Jurkat, Clone E6-1 (cell line): ENCODE measurements at places on chromosomes 6 and 20.

DNA sequence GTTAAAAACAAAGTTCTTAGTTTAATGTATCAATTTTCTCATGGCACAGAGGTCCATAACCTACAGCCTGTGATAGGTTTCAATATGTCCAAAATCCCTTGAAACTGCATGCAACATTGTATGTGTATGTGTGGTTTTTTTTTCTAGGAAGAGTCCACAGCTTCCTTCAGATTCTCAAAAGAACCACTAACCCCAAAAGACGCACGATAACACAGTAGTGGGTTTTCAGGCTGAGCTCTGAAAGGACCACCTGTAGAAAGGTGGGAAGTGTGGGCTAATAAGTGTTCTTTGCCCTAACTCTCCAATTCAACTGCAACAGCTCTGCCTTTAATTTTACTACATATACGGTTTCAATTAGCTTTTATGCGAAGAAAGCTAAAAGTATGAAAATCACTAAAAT, 11.5 kb upstream of the KATNA1 start:
- DNase-seq, result no peak

- no peak for DNase-seq
Measured at GRCh38 chr6:34487536-34487935, 21.7 kb downstream of the PACSIN1 start.

DNA sequence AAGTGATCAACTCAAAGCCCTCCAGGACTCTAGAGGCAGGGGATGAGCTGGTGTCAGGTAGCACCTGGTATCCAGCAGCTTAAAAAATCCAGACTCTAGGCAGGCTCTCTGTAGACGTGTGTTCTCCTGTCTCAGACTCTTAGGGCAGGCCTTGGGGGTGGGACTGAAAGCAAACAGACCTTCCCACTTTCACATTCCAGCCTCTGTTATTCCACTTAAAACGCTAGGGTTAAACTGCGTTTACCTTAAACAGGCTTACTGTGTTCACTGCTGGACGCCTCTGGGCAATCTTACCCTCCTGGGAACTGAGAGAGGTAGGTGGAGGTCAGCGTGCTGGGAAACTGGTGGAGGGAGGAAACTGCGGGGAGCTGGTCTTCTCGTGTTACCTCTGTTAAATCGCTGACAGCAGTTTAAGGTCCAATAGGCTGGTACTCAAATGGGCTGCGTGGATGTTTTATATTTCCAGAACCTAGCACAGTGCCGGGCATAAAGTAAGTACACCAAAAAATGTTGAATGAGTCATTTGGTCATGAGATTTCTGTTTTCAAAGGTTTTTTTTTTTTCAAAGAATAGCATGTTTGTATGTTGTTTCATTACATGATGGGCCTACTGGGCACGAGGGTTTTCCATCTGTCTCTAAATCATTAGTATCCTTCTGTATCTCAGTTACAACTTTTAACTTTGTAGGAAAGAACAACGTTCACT, at the start of gene GCNT2:
Gene GCNT2 (plus strand): TSS at position 248 of the 705 bp plus-strand sequence. CDS start 7,561 bp downstream, outside the sequence.
- no peak for DNase-seq

DNA sequence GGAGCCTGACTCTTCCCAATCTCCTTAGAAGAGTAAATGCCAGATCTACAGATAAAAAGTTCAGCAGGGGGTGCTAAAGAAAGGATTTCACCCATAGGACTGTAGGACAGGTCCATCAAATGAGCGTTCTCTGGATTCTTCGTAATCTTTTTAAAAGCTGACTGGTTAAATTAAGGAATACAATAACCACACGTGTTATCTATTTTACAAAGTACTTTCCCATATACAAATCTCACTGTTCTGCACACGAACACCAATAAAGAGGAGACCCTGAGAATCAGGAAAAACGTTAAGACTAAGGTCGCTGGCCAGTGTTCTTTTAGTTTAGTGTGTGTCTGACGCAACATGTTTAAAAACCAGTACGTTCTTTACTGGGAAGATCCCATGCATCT, 542 bp downstream of the TUBE1 start:
- DNase-seq, result peak; percentile 16

DNA sequence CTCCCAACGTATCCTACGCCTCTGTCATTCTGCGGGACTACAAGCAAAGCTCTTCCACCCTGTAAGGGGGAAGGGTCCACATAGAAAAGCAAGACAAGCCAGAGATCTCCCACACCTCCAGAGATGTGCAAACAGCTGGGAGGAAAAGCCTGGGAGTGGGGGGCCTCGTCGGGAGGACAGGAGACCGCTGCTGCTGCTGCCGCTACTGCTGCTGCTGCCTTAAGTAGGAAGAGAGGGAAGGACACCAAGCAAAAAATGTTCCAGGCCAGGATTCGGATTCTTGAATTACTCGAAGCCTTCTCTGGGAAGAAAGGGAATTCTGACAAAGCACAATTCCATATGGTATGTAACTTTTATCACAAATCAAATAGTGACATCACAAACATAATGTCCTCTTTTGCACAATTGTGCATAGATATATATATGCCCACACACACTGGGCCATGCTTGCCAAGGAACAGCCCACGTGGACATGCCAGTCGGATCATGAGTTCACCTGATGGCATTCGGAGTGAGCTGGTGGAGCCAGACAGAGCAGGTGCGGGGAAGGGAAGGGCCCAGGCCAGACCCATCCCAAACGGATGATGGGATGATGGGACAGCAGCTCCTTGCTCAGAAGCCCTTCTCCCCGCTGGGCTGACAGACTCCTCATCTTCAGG, 108.8 kb upstream of the RAB32 start:
- no peak for DNase-seq

- no peak for DNase-seq
Measured at GRCh38 chr20:39861381-39861780, 827.7 kb downstream of the MAFB start.

- DNase-seq, result no peak
Measured at GRCh38 chr20:3934624-3935023, 45.4 kb downstream of the PANK2 start.

DNA sequence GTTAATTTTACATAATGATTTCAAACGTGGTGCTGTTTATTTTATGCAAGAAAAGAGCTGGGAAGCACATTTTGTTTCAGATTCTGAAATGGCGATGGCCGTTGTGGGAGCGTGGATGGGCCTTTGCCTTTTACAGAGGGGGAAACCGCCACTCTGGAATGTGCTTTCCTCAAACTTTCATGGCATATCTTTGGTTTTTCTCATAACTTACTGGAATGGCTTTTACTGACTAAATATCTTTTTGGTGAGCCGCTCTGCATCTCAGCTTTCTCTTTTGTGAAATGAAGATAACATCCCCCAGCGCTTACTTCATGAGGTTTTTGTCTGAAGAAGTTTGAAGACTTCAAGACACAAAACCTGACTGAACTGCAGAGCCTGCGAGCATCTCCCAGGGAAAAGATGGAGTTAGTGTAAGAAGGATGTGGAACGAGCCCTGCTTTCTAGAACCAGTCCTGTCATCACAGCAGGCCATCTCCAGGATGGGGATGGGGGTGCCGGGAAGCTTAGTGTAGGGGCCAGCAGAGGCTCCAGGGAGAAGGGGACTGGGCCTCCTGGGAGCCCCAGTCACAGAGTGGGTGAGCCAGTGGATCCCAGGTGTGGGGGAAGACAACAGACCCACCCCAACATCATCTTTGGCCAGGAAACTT, 61.8 kb upstream of the TIAM2 start:
- no peak for DNase-seq

- DNase-seq, result no peak
Measured at GRCh38 chr20:51388756-51389542, 153.6 kb downstream of the NFATC2 start.

- DNase-seq, result no peak
Measured at GRCh38 chr6:31122791-31123706, 2.8 kb upstream of the CDSN start.
